Mucosa of descending colon (tissue), 3 donors: ENCODE measurements at places on chromosomes 12 and 14. TPM values are rescaled to one million over a fixed set of nuclear protein-coding genes. Genes with fewer than 3 reads are reported as not detected.

GRCh38 chr12:113305281-113305856, 29.5 kb downstream of the SLC8B1 start:
- DNase-seq: no peak

- DNase-seq: no peak
Measured at GRCh38 chr14:92122351-92122677, 545 bp downstream of the CPSF2 start.

DNA sequence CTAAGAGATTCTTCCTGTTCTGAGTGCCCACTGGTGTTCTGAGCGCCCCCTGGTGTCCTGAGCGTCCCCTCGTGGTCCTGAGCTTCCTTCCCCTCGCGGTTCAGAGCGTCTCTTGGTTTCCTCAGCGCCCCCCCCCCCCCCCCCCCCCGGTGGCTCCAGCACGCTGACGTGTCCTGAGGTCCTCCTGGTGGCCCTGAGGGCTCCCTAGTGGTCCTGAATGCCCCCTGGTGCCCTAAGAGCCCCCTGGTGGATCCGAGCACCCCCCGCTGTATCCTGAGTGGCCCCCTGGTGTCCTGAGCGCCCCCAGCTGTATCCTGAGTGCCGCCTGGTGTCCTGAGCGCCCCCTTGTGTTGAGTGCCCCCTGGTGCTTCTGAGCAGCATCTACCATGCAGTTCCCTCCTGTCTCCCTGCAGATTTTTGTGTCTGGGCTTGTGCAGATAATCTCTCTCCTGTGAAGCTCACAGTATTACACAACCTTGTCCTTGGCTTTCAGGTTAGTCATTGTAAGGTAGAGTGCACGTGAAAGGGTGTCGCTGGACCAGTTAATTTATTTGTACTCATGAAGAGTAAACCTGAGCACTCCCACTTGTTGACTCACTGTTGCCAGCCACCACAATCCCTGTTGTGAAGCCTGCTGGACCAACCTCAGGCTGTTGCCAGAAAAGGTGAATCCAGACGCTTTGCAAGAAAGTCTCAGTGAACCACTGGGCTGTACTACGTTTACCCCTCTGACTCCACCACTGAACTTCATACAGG, 1168.4 kb downstream of the TMEM121 start:
- peak; percentile 71 for DNase-seq

- no peak for DNase-seq
Measured at GRCh38 chr12:112938751-112939150, 477 bp downstream of the OAS3 start.

GRCh38 chr14:64681796-64682710, 22.2 kb upstream of the PLEKHG3 start:
- DNase-seq: peak; percentile 69

DNA sequence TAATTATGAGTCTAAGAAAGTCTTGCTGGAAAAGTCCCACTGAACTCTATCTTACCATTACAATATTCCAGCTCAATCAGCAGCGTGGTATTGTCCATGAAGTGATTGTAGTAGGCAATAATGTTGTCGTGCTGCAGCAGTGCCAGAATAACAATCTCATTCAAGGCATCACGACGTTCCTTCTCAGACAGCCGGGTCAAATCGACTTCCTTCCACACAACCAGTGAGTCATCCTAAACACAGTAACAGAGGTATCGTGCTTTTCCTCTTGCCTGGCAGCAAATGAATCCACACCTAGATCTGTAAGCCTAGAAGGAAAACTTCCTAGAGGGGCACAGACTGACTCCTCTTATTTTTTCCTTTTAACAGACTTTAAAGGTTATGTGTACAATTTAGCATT, 2.9 kb downstream of the NEK9 start:
- DNase-seq: no peak

GRCh38 chr12:42607584-42608058, 18.1 kb upstream of the PRICKLE1 start:
- no peak for DNase-seq

GRCh38 chr12:105444653-105445102, 114.2 kb downstream of the C12orf75 start:
- DNase-seq: no peak

DNA sequence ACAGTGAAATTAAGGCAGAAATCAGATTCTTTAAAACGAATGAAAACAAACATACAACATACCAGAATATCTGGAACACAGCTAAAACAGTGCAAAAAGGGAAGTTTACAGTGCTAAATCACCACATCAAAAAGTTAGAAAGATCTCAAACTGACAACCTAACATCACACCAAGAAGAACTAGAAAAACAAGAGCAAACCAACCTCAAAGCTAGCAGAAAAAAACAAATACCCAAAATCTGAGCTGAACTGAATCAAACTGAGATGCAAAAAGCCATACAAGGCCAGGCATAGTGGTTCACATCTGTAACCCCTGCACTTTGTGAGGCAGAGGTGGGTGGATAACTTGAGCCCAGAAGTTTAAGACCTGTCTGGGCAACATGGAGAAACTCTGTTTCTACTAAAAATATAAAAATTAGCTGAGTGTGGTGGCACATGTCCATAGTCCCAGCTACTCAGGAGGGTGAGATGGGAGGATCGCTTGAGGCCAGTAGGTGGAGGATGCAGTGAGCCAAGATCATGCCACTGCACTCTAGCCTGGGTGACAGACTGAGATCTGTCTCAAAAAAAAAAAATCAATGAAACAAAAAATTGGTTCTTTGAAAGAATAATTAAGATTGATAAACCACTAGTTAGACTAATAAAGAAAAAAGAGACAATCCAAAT, 33.2 kb upstream of the LDHB start:
- DNase-seq: no peak

DNA sequence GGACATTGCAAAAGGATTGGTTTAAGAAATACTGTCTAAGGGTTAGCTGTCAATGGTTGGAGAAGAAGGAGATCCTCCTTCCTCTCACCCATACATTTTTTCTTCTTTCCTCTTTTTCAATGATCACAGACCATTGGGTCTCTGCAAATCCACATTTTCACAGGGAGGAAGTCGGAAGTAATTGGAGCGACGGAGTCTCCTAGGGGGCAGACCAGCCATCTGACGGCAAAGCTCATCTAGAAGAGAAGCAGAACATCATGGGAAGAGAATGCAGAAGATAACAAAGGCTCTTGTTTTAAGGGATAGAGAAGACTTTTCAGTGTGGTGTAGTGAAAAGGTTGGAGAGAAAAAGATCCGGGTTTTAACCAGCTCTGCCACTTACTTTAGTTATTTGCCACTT, 14.7 kb downstream of the MFAP5 start:
- no peak for DNase-seq

DNA sequence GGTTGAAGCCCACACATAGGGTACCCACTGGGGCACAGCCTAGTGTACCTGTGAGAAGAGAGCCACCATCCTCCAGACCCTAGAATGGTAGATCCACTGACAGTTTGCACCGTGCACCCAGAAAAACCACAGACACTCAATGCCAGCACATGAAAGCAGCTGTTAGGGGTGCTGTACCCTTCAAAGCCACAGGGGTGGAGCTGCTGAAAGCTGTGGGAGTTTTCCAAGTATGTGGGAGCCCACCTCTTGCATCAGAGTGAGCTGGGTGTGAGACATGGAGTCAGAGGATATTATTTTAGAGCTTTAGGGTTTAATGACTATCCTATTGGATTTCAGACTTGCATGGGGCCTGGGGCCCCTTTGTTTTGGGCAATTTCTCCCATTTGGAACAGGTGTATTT, 30.5 kb downstream of the TSPAN19 start:
- DNase-seq: no peak

Gene ACVRL1
- 132 TPM for total RNA-seq

Gene SMIM41
- 0.41 TPM for total RNA-seq

Gene PTHLH
- total RNA-seq: not detected

Gene TTC7B
- 72.8 TPM for total RNA-seq

Gene AGAP2
- total RNA-seq: 2.7 TPM

Gene ADAM20
- 1.1 TPM for total RNA-seq

Gene CACNA1C
- 9.2 TPM for total RNA-seq

Gene AMN1
- 3.1 TPM for total RNA-seq

Gene CPM
- total RNA-seq: 111 TPM

Gene CARMIL3
- 2.7 TPM for total RNA-seq
